Colonic mucosa (tissue), 4 donors: ENCODE measurements at places on chromosomes 11 and 22. TPM values are rescaled to one million over a fixed set of nuclear protein-coding genes. Genes with fewer than 3 reads are reported as not detected.

DNA sequence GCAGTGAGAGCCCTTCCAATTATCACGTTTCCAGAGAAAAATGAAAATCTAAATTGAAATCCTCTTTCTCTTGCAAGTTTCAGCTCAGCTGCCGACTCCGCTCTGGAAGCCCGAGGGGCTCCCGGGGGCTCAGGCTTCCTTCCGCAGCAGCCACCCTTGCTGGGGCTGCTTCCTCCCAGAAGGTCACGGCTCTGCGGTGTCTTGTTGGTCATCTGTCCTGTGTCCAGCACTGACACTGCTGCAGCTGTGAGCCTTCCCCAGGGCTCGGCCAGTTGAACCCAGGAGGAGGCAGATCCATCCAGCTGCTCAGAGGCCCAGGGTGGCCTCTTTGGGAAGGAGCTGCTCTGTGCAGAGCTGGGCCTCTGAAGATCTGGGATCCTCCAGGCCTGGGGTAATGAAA, 1337.2 kb downstream of the TBC1D22A start:
- no peak for DNase-seq

POU2AF1 gene
- total RNA-seq = 3.7 TPM

- no peak for DNase-seq
Measured at GRCh38 chr11:61639816-61640443, 40.3 kb upstream of the DAGLA start.

GRCh38 chr11:122627745-122628144, 27.8 kb upstream of the UBASH3B start:
- no peak for DNase-seq

MAP6 gene
- 0.79 TPM for total RNA-seq

- DNase-seq = no peak
Measured at GRCh38 chr11:37371346-37371970, 773.4 kb upstream of the RAG2 start.

DNA sequence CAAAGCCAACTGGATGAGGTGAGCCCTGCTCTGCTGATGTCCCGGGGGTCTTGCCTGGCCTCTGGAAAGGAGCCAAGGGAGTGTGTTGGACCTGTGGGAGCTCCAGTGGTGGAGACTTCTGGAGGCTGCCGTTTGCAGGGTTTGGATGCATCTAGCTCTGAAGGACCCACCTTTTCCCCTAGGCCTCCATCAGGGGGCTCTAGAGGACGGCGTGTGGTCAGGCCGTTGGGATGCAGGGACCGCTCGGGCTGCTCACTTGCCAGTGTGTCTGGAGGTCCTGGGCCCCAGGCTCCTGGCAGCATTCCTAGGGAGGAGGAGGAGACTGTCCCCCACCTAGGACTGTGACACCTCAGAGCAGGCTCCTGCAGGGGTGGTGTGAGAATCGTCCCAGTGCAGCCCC, 58.3 kb downstream of the PRDM11 start:
- DNase-seq = no peak

DNA sequence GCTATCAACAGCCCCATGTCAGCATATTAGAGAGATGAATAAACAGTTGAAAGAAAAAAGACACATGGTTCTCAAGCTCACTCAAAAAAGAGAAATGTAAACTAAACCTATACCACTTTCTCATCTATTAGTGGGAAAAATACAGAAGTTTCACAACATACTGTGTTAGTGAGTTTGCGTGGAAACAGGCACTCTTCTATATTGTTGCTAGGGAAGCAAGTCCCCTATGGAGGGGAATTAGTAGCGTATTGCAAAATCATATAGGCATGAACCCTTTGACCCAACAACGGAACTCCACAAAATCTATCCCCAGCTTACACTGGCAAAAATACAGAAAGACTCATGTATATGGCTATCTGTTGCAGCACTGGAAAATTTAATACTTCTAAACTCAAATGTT, 14.2 kb upstream of the RFPL2 start:
- DNase-seq = no peak

TMPRSS13 gene
- 1.6 TPM for total RNA-seq

GRCh38 chr11:133399855-133400625, 132.3 kb downstream of the OPCML start:
- DNase-seq = no peak

C11orf65 gene
- 0.64 TPM for total RNA-seq

LRRC74B gene
- not detected for total RNA-seq

DNA sequence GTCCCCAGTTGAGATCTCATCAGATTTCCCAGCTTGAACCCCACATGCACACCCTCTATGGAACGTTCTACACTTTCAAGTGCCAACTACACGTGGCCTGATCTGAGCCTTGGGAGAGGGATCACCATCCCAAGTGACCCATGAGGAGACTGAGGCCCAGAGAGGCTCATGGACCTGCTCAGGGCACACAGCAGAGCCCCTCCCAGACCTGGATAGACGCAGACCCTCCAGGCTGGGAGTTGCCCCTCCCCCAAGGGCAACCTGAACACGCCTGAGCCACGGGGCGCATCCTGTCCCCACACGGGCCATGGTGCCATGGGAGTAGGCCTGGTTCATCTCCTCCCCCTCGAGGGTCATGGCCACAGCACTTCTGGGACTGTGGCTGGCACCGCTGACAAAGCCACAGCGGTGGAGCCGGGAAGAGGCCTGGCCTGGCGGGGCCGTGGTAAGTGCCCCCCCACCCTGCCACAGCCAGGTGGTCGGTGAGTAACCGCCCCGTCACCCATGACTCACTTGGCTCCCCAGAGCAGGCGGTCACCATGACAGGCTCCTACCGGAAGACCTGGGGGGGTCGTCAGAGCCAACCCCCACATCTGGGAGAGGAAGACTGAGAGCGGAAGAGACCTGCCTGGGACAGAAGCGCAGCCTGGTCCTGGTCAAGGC, 8.1 kb downstream of the WNT7B start:
- no peak for DNase-seq

DNA sequence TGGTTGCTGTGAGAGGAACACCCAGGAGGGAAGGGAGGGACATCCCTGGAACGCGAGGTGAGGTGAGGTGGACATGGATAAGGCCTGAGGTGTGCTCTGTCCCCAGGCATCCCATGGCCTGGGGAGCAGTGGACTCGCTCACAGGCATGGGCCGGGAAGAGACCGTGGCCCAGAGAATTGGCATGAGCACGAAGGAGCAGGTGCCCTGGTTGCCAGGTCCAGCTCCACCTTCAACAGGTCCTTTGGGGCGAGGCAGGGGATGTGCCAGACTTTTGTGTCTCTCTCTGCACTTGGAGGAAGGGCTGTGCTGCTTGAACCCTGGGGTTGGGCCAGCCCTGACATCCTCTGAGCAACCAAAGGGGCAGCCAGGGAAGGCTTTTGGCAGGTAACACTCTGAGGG, 21.5 kb downstream of the MUC6 start:
- DNase-seq = no peak

- peak; percentile 37 for DNase-seq
Measured at GRCh38 chr11:44946263-44946662, 4.4 kb downstream of the TP53I11 start.

SLC15A3 gene
- total RNA-seq = 14.4 TPM

RASL10A gene
- 0.42 TPM for total RNA-seq

DNA sequence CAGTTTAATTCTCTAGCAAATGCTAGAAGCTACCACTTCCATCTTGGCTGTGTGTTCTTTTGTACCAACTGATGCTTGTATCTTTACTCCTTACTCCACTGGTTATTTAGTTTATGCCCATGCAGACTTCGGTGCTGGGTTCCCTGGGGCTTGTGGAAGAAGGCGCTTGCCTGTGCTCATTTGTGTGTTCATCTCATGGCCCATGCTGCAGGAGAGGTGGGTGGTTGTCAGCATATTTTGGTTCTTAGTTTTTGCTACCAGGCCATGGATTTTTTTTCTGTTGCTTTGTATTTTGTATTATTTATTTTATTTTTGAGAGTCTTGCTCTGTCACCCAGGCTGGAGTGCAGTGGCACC, 22.4 kb downstream of the MICAL2 start:
- DNase-seq = no peak

DNA sequence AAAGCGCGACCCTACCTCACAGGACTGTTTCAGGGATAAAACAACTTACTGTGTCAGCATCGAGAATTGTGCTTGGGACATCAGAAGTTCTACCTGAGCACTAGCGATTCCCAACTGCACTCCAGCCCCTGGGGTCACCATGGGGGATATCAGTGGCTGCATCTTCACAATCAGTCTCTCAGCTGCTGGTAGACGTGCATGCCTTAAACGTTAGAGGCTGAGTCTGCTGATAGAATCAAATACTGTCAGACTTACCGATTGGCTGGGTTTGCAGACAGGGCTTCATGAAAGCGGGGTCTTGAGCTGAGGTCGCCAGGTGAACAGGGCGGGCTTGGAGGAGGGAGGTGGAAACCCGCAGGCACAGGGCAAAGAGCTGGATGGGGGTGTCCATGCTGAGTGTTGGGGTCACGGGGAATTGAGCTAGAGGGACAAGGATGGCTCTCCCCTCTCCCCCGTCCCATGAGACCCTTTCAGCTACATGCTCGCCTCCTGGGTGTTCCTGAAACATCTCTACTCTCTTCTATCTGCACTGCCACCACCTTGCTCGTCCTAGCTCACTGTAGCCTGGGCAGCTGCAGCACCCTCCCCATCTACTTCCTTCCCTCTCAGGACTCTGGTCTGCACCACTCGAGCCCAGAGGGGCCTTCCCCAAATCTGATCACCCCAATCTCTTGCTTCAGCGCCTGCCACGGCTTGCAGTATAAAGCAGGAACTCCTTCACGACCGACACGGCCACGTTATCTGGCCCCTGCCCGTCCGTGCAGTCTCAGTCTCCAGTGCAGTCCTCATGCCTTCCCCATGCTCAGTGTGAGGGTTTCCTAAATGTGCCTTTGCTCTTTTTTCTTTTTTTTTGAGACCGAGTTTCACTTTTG, 43.5 kb downstream of the ST14 start:
- no peak for DNase-seq

DNA sequence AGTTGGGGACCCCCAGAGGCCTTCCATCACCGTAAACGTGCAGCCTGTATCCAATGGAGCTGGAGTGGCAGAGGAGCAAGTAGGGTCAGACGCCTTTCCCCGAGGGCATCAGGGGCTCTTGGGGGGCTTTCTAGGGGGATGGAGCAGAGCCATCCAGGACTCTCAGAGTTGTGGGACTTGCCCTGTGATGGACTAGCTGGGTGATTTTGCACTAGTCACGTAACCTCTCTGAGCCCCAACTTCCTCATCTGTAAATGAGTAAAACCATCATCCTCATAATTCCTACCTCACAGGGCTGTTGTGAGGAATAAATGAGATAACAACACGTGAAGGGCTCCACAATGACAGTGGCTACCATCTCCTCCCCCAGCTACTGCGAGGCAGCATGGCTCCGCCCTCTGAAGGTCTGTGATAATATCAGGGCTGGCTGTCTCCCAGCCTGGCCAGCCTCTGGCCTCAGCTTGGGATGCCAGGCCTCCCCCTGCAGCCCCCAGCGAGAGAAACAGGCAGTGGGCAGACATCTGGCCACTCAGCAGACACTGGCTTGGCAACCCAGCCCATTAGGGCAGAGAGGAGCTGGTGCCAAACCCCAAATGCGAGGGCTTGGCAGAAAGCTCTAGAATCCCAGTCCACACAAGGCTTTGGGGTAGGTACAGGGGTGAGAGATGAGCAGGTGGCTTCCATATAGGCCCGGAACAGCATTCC, 6.7 kb downstream of the USP2 start:
- no peak for DNase-seq

- DNase-seq = no peak
Measured at GRCh38 chr22:35436421-35436820, 36.5 kb downstream of the MCM5 start.

DNA sequence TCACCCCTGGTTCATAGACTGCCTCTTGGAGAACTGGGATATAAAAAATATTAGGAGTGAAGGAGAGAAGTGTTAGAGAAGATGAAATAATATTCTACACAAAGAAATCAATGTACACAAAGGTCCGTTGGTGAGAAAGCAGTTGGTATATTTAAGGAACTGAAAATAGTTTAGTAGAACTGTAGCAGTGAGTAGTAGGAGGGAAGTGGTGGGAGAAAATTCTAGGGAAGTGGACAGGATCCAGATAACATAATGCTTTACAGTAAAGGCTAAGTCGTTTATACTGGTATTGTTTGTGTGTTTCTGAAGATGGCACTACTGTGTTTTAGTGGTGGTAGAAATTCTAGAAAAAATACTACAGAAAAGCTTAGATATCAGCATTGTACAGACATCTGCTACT, 120.8 kb upstream of the CHORDC1 start:
- no peak for DNase-seq

GRCh38 chr11:13629779-13630178, 38.7 kb upstream of the FAR1 start:
- DNase-seq = no peak

GRCh38 chr22:24426436-24426835, 963 bp upstream of the ADORA2A start:
- no peak for DNase-seq

DNA sequence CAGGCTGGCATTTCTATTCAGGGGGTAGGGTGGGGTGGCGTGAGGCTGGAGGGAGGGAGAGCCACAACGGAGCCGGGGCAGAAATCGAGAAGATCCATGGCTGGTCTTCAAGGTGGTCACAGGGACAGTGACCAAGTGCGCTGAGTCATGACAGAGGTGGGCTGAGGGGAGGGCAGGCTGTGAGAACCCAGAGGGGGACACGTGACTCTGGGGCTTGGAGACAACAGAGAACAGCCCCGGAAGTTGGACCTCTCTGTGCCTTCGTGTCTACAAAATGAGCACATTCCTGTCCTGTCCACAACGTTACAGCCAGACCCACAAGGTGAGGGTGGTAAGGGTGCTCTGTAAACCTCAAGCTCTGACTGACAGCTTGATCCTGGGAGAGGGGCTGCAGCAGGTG, 35.1 kb upstream of the ARFGAP3 start:
- DNase-seq = no peak

OR5B21 gene
- total RNA-seq = not detected

GRCh38 chr11:113518716-113519495, 43.7 kb upstream of the DRD2 start:
- DNase-seq = no peak

- DNase-seq = no peak
Measured at GRCh38 chr11:42555190-42555589, 756.6 kb upstream of the API5 start.

DNA sequence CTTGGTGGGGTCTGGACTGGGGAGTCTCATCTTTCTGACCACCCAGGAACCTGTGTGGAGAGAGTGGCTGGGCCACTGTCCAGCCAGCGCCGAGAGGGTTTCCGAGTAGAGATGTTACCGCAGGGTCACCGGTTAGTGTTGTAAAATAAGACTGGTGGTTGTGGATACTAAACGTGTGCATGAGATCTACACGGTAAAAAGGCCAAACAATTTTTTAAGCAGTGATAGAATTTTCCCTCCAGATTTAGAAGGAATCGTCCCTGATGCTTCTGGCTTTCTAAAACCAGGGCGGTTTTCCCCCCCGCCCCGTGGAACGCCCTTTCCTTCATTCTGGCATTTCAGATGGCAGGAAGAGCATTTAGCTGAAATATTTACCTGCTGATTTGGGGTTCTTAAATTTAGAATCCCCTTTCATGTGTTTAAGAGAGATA, 72.6 kb upstream of the PPARA start:
- no peak for DNase-seq

- no peak for DNase-seq
Measured at GRCh38 chr11:12114193-12115033, 4.0 kb downstream of the MICAL2 start.

GRCh38 chr11:133821776-133822175, 23.5 kb downstream of the SPATA19 start:
- peak; percentile 46 for DNase-seq

GRCh38 chr11:99199341-99199740, 178.6 kb downstream of the CNTN5 start:
- DNase-seq = no peak

AIFM3 gene
- total RNA-seq = 156 TPM
